Neural progenitor cell (in vitro differentiated cells): ENCODE measurements at places on chromosomes 16 and 17.

DNA sequence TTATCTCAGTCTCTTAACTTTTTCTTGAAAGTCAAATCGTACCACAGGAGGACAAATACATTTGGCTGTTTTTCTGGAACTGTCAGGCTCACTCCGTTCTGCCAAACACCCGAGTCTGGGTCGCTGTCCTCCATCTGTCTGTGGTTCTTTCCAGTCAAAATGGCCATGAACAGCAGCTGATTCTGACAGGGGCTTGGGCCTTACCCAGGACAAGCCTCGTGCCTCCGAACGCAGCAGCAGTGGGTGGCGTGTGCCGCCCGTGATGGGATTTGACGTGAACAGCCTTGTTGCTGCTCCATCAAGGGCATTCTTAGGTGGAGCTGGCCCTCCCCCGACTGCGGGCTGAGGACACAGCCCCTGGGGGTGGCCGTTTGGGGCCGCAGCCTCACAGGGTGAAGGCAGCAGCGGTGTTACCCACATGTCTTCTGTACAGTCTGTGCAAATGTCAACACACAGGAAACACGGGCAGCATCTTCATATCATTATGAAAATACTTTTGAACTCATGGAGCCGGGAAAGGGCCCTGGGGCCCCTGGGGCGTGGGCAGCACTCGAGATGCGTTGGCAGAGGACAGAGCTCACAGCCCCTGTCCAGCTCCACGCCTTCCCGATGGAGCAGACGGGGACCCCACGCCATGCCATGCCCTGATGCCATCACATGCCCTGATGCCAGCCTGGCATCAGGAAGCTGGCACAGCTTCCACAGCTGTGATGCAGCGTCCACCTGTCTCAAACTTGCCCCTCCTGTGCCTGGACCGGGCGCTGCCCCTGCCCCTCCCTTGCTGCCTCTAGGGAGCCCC, 8.6 kb upstream of the ACSF3 start:
- DNase-seq, result no peak

DNA sequence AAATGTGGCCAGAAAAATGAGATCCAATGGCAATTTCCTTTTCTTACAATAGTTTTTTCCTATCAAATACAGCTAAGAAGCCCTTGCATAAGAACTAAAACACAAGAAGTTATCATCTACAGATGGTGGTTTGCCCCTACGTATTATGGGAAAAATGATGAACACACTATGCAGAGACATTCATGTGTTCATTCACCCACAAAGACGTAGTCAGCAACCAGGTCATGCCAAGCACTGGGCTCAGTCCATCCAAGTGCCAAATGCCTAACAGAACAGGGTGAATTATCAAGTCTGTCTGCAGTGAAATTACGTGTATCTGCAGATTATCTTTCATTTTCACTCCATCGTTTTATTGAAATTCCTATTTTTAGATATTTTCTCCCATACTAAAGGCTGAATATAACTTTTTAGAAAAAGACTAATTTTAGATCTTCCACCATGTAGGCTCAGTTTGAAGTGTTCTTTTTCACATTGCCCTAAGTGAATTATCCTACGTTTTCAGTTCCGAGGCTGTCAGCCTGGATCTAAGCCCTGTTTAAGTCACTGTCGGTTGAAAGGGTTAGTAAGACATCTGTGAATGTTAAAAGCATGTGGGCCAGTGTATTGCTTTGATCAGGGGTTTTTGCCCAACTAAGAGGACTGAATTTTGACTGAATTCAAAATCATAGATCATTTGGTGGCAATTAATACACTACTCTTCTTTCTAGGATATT, 78.1 kb upstream of the DHX40 start:
- DNase-seq, result no peak

GRCh38 chr16:11084484-11084875, 140.1 kb downstream of the CLEC16A start:
- no peak for DNase-seq

DNA sequence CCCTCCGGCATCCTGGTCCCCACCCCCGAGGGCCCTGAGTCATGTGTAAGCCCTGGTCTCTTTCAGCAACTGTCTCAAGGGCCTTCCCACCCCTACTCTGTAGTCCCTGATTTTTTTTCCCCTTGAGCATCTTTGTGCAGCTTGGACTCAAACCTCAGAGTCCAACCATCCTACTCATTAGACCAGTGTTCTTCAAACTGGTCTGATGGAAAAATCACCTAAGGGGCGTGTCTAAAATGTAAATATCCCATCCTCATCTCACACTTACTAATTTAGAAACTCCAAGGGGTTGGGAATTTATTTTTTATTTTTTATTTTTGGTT, 624 bp downstream of the G6PC3 start:
- no peak for DNase-seq

GRCh38 chr17:43616852-43617251, 44.9 kb downstream of the MEOX1 start:
- DNase-seq, result no peak

GRCh38 chr16:68345958-68346635, 35.3 kb downstream of the PRMT7 start:
- no peak for DNase-seq

GRCh38 chr17:80419255-80419654, 4.3 kb downstream of the ENDOV start:
- no peak for DNase-seq

GRCh38 chr17:37301288-37301687, 74.5 kb upstream of the C17orf78 start:
- DNase-seq, result peak; percentile 18

GRCh38 chr16:57260294-57260929, 15.4 kb downstream of the ARL2BP start:
- DNase-seq, result peak; percentile 87

- peak; percentile 9 for DNase-seq
Observed at GRCh38 chr16:31874366-31875111, 932 bp downstream of the ZNF267 start.

DNA sequence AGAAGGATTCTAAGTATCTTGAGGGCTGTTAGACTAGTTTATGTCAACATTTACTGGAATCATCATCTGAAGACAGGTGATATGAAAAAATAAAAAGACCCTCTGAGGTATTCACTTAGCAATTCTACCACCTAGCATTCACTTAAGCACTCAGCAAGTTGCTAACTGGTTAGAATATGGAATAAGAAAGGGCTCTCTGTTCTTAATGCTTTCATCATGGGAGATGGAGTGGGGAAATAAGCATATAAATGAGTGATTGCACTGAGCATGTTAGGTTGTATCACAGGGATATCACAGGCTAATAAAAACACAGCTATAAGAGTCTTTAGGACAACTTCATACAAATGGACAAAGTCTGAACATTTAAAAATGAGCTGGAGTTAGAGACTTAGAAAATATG, 1238.8 kb downstream of the CDH11 start:
- DNase-seq, result no peak

DNA sequence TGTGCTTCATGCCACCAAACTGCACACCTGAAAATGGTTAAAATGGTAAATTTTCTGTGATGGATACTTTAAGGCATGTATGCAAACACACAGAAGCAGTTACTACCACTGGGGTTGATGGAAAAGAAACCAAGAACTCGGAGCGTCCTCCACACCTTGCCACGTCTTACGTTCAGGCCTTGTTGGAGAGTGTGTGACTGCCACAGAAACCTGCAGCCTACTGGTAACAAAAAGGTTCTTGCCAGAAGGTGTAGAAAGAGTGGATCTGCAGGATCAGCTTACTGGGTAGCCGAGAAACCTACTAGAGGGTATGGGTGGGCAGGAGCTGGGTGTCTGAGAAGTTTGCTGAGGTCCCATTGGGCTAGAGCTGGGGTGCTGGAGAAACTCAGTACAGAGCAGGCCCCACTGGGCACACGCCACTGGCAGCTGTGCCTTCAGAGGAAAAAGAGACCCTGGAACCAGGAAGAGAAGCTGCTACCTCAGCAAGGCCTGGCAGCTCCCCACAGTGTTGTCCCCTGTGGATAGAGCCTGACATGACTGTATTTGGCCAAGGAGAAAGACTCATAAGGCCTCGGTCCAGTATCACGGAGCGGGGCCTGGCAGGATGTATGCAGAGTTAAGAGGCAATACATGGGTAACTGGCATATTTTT, 204.6 kb downstream of the SEC14L1 start:
- no peak for DNase-seq

DNA sequence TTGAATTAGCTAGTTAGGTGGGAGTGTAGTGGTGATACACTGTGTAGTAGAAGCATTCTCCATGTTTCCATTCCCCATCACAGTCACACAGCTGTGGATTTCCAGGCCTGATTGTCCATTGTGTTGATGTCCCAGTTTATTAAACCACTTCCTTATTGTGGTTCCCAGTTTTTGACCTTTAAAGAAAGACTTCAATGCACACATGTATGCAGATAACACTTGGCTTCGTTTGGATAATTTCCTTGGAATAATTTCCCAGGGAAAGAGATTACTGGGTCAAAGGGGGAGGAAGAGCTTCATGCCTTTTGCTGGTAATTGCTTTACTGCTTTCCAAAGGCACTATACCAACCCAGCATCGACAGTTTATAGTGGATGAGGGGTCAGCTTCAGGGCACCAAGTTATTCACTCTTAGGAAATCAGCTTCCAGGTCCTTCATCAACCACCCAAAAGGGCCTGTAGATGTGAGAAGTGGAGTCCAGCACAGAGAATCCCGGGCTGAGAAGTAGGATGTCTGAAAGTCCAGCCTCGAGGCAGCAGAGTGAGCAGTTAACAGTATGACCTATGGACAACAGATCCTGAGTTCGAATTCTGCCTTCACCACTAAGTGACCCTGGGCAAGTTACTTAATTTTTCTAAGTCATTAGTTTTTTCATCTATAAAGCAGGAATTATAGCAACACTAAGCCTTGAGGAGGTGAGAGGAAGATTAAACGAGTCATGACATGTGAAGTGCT, 31.3 kb upstream of the TNS4 start:
- no peak for DNase-seq

GRCh38 chr16:4212934-4213296, 29.0 kb downstream of the SRL start:
- DNase-seq, result no peak

DNA sequence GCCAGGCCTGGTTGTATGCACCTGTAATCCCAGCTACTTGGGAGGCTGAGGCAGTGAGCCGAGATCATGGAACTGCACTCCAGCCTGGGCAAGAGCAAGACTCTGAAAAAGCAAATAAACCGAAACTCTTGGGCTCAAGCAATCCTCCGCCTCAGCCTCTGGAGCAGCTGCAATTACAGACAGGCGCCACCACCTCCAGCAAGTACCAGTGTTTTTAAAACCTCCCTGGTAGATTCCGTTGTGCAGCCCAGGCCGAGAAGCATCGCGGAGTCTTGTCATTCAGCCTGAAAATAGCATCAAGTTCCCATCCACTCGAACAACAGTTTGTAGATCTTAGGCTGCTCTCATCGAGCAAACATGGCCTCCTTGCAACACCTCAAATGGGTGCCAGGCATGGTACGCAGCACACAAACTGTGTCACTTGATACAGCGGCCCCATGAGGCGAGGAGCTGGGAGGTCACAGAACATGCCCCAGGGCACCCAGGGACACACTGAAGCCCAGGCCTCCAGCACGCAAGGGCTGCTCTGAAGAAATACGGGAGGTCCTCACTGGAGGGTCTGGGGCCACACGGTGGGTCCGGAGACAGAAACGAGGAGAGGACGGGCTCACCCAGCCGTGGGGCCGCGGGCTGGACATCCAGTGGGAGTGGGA, 18.1 kb downstream of the TMC6 start:
- no peak for DNase-seq
